Myocyte (in vitro differentiated cells): ENCODE measurements at places on chromosomes 1 and 21. TPM values are rescaled to one million over a fixed set of nuclear protein-coding genes. Genes with fewer than 3 reads are reported as not detected.

DMRTB1 gene
- total RNA-seq: not detected in 2 replicates

DNA sequence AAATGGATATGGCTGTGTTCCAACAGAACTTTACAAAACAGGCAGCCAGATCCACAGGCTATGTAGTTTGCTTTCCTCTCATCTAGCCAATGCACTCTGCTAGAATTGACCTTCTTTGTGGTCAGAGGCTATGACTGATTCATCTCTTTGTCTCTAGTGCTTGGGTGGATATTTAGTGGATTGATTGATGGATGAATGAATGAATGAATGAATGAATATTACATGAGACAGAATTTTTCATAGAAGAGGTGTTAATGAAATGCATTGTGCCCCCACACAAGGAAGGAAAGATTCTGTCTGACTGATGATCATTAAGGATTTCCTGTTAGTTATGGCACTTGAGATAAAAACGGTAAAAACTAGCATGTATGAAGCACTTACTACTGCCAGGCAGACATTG is 50.5 kb upstream of the ZYG11A start:
- DNase-seq: no peak

DNA sequence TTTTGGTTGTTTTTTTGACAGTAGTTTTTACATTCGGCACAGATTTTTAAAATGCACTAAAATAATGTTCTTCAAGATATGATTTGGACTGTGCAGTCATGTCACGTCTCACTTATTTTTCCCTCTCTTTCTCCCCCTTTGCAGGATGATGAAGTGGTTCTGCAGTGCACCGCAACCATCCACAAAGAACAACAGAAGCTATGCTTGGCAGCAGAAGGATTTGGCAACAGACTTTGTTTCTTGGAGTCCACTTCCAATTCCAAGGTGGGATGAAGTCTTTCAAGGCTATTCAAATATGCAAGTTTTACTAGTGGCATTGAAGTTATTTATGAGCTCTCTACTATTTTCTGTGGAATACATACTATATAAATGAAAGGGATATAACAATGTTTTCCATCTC is 228.4 kb downstream of the RYR2 start:
- no peak for DNase-seq

- DNase-seq: peak; percentile 89
Observed at GRCh38 chr1:160189649-160190625, at the start of gene CASQ1. Gene CASQ1, plus strand, starts transcription at chr1:160190575. Its CDS starts 177 bp downstream, at chr1:160190752.

DNA sequence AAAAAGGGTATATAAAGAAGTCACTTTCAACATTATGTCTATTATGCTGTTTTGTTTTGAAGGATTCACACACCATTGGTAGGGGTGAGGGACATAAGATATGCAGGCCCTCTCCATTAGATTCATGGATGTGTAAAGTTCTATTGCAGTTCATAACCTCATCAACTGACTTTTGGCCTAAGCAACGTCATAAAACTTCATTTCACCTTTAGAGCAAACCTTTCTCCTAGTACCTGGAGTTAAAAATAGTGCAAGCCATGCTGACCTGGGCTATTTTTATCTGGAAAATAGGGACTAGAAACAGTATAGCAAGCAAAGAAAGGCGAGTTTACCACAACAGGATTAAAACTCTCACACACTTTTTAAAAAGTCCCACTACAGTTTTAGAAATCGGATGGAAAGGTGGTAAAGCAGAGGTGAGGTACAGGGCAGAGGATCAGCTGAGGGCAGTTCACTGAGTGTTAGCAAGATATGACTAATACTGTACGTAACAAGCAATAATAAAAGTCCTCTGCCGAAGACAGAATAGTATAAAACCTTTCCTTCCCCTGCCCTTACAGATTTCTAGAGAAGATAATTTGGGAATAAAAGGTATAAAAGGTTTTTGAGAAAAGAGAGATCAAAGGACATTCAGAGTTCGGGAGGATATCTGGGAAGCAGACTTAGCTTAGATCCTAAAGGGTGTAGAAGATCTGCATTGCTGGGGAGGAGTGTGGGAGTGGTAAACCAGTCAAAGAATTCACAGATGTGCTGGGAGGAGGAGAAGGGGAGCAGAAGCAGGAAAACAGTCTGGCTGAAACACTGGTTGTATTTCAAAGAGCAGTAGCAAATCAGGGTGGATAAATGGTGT is 14.3 kb downstream of the EGLN1 start:
- DNase-seq: peak; percentile 50

GRCh38 chr1:153648000-153648643 is 10.4 kb upstream of the SNAPIN start:
- DNase-seq: no peak
